ENCODE measurements at places on chromosomes 11 and 22. TPM values are rescaled to one million over a fixed set of nuclear protein-coding genes. Genes with fewer than 3 reads are reported as not detected.

DNA sequence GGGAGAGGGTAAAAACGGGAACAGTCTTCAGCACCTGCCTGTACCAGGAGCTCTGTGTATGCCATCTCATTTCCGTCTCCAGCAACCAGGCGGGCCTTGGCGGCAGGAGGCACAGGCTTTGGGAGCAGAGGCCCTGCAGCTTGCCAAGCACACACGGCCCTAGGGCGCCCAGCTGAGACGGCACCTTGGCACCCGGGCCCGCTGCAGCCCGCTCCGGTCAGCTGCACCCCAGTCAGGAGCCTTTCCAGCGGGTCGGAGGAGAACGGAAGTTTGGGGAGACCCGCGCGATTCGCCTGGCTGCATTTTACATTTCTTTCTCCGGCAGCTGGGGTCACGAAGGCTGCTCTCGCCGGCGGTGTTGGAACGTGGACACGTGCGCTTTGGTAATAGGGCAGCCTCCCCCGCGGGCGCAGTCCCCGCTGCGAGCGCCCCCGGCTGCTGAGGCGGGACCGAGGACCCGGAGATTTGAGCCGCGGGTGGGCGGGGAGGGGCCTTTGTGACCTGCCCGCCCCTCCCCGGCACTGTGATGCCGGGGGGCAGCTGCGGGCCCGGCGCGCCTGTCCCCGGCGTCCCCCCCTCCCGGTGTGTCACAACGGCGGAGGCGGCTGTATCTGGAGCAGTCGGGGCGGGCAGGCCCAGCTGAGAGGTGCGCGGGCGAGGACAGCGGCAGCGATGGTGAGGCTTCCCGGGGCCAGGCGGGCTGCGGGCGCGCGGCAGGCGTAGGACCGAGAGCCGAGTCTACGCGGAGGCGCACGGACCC lies at the start of gene TUBA8:
TUBA8 (plus strand) TSS at position 616 of the 760 bp plus-strand sequence; CDS start at position 673, 57 bp downstream.
- peaks cover 33% of the 10 kb centered on the region for H3K4me1 ChIP-seq
- H3K27ac ChIP-seq: no peak within 1 kb of the TSS
- peaks cover 18% of the 10 kb centered on the region for H3K27me3 ChIP-seq
- peak within 1 kb of the TSS; percentile 59 for H3K4me3 ChIP-seq
- no peak for DNase-seq
- H3K36me3 ChIP-seq: peaks cover 3% of the 10 kb centered on the region

DNA sequence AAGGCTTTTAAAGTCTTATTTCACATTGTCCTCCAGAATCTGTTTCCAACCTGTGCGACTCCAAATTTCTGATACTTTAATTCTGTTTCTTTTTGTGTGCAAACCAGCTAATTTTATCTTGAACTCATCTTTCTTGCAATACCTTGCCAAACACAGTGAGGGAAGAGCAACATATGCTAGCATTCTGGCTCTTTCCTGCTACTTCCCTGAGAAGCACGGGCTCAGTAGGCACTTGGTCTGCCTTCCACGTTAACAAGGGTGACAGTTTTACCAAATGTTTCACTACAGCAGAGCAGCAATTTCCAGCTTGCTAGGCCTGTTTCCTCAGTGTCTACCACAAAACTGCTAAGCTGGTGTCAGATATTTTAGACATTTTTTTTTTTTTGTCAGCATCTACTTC lies 405.8 kb downstream of the NTM start:
- H3K4me3 ChIP-seq: no peak overlapping the region
- no peak overlapping the region for H3K27ac ChIP-seq
- DNase-seq: no peak

DNA sequence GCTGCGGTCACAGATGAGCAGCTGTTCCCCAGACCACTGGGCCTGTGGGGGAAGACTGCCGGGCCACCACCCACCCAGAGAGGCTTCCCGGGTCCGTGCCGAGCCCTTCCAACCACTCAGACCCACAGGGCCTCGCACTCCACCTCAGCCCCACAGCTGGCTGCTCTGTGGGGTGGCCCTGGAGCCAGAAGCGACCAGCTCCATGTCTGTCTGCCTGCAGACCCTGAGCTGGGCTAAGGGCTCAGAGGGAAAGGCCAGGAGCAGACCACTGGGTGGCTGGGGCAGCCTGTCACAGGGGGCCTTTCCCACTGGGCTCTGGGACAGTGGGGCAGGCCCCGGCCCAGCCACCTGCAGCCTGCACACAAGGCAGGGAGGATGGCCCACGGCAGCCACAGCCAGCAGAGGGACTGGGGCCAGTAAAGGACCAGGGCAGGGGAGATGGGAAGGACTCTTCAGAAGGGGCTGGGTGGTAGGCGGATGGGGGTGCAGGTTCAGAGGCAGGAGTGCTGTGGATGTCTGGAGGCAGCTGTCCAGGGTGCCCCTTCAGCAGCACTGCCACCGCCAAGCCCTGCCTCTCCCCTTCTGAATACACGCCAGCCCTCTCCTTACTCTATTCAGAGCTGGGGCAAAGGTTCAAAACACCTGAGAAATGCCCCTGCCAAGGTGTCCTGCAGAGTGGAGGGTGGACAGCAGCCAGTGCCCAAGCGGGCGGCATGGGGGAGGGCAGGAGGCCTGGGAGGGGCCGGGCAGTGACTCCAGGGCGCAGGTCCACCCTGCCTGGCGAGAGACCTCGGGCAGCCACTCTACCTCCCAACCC lies 32.2 kb downstream of the GNB1L start:
- no peaks in the 10 kb centered on the region for H3K27me3 ChIP-seq
- H3K4me3 ChIP-seq: no peak overlapping the region
- no peak overlapping the region for H3K27ac ChIP-seq
- H3K4me1 ChIP-seq: no peaks in the 10 kb centered on the region

- H3K4me1 ChIP-seq: no peaks in the 10 kb centered on the region
- no peak overlapping the region for H3K4me3 ChIP-seq
- no peak for DNase-seq
- no peak overlapping the region for H3K27ac ChIP-seq
Observed at GRCh38 chr11:106770489-106771085, 247.7 kb downstream of the GUCY1A2 start.

DNA sequence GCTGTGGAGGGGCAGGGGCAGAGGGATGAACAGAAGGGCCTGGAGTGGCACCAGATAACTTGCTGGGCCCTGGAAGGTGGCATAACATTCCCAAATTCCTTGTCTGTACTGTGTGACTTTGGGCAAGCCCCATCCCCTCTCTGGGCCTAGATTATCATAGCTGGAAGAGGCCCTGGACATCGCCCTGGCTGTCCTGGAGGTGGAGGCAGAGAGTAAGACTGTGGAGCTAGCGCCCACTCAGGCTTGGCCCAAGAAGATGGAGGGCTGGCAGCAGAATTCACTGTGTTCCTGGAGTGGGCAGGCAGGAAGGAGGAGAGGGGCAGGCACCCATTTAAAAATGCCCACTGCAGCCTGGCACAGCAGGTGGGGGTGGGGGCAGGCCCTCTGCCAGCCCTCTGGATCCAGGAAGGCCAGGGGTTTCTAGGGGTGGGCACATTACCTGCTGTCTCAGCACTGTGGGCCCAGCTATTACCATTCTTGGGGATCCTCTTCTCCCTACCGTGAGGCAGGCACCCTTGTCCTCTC lies 22.6 kb downstream of the ARHGEF17 start:
- no peaks in the 10 kb centered on the region for H3K27me3 ChIP-seq
- no peaks in the 10 kb centered on the region for H3K36me3 ChIP-seq
- H3K4me1 ChIP-seq: peaks cover 12% of the 10 kb centered on the region
- H3K27ac ChIP-seq: no peak overlapping the region

DNA sequence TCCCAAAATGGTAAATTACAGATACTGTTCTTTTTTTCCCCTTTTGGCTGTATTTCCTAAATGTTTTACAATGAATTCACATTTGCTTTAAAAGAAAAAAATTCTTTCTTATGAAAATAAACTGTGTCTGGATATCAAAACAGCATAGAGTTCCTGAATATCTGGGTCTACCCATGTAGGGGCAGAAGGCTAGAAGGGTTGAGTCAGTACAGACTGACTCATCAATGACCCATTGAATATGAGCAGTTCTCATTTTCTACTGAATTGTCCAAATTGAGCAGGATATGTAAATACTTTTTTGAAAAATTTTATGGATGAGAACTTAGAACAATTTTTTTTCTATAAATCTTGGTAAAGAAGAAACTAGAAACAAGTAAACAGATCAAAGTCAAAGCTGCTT lies 16.3 kb upstream of the C11orf87 start:
- H3K27ac ChIP-seq: no peak overlapping the region
- H3K36me3 ChIP-seq: no peaks in the 10 kb centered on the region
- no peak for DNase-seq
- H3K27me3 ChIP-seq: no peaks in the 10 kb centered on the region
- no peak overlapping the region for H3K4me3 ChIP-seq
- no peaks in the 10 kb centered on the region for H3K4me1 ChIP-seq

DNA sequence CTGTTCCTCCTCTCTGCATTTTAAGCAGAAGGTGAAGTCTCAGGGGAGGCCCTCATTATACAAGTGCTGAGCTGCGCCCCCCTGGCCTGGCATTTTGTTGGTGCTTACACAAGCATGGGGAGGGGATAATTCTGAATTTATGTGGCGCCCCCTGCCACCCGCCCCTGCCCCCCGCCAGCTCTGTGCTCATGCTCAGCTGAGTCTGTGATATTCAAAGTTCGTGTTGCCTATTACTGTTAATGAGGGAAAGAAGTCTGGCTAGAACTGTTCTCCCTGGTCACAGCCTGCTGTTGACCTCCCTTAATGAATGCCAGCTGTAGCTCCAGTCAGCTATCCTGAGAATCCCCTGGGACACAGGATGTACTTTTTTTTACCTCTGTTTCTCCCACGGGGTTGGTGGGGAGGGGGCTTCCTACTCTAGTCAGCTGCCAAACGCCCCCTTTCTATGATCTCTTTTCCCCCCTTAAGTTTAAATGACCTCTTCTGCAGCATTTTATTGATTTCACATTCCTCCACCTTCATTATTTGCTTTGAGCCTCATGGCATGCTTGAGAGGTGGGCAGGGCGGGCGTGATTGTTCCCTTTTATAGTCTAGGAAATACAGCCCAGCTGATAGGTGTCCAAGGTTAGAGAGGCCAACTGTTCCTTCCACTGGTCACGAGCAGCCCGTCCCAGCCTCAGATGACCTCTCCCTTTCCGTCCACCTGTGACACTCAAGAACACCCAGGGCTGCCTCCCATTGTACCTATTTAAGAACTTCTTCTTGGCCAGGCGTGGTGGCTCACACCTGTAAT lies 12.2 kb downstream of the USP2 start:
- no peaks in the 10 kb centered on the region for H3K36me3 ChIP-seq
- peaks cover 40% of the 10 kb centered on the region for H3K27me3 ChIP-seq
- H3K27ac ChIP-seq: no peak overlapping the region
- H3K4me1 ChIP-seq: peaks cover 5% of the 10 kb centered on the region
- no peak for DNase-seq

The GGTLC3 gene
- total RNA-seq: not detected

The CBLIF gene
- not detected for total RNA-seq

The TRIM34 gene
- 25.9 TPM for total RNA-seq

The SLC7A4 gene
- total RNA-seq: not detected

Measured in activated B cell treated with CpG ODN at 0.5 μM for 24 hours (primary cell).